Small intestine (tissue), 16 donors: ENCODE measurements at places on chromosomes 2 and 18.

DNA sequence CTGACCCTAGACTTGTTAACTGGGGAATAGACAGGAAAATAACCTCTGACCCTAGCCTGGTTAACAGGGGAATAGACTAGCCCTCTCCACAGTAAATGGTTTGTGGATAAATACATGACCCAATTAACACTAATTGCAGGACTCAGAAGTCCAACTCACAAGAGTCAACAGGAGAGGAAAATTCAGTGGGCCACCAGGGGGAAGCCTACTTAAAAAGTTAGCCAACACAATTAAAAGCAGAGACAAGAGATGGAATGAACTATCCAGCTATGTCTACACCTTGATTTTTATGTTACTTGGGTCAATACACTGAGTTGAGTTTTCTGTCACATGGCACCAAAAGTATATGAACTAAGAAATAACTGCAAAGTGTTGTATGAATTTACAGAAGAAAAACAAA, 158.8 kb upstream of the SLC39A10 start:
- peak; percentile 37 for DNase-seq

DNA sequence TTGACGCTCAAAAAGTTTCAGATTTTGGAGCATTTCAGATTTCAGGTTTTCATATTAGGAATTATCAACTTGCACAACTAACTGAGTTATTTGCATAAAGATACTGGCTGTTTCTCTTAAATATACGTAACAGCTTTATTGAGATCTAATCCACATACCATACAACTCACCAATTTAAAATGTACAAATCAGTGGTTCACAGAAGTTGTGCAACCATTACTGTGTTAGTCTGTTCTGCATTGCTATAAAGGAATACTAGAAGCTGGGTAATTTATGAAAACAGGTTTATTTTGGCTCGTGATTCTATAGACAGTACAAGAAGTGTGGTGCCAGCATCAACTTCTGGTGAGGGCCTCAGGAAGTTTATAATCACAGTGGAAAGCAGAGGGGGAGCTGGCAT, 8.2 kb downstream of the ATIC start:
- DNase-seq: no peak

DNA sequence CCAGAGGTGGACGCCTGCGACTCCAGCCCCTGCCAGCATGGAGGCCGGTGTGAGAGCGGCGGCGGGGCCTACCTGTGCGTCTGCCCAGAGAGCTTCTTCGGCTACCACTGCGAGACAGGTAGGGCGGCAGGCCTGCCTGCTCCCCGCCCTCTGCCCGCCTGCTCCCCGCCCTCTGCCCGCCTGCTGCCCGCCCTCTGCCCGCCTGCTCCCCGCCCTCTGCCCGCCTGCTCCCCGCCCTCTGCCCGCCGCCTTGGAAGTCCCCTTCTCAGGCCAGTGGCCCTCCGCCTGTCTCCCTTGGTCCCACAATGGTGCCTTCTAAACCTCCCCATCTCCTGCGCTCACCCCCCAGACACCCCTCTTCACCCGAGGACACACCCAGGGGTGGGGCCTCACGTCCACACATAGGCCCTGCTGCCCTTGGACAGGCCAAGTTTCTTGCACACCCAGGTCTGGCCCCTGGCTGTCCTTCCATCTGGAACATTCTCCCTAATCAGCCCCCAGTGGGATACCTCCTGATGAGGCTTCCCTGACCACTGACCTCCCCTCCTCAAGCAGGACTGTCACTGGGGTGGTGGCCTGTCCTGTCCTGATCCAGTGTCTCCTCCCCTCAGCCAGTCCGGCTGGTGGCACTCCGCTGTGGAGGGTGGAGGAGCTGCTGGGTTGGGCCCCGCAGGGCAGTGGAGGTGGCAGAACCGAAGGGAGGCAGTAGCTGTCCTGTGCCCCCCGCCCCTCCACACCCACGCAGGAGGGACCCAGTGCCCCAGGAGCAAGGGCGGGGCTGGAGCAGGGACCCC, 37.9 kb downstream of the MTERF4 start:
- peak; percentile 20 for DNase-seq

DNA sequence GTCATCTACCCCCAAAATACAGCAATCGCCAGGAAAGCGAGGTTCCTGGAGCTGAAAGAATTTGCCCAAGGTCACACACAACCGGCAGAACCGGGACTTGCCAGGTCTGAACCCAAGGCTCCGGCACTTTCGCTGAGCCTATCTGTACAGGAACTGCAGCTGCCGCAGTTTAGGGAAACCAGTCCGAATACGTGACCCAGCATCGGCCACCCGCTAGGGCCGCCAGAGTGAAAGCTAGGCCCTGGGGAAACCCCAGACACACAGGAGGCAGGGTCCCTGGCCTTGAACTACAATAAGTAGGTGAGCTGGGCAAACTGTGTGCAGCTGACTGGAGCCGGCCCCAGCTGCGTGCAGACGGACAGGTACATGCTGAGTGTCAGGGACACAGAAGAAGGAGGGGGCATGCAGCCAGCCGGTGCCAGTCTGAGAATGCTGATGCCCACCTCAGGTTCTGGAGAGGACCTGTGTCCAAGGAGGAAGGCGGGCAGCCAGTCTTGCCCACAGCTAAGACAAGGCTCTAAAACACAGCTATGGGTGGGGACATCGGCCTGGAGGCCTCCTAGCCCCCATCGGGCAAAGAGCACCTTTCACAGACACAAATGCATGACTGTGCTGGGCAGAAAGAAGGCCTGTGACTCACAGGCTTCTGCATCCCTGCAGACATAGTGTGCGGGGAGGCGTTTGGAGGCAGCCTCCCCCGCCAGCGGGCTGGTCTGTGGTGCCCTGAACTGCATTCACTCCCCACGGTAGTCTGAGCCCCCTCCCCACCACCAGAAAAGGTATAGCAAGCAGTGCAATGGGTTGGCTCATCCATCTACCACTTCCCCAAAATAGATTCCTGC, 107.4 kb upstream of the ID2 start:
- DNase-seq: no peak

GRCh38 chr2:84631047-84631446, 114.7 kb downstream of the DNAH6 start:
- DNase-seq: peak; percentile 55

GRCh38 chr18:2420367-2420766, 150.9 kb downstream of the METTL4 start:
- DNase-seq: no peak

DNA sequence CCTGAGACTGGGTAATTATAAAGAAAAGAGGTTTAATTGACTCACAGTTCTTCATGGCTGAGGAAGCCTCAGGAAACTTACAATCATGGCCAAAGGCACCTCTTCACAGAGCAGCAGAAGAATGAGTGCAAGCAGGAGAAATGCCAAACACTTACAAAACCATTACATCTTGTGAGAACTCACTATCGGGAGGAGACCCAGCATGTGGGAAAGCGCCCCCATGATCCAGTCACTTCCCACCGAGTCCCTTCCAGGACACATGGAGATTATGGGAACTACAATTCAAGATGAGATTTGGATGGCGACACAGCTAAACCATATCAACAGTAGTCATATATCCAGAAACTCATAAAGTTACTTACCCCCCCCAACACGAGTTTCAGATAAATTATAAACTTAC, 28.6 kb downstream of the TLK1 start:
- DNase-seq: no peak

GRCh38 chr2:163182764-163183354, 344.3 kb upstream of the KCNH7 start:
- peak; percentile 5 for DNase-seq

- DNase-seq: no peak
Measured at GRCh38 chr2:67646714-67647333, 249.7 kb downstream of the ETAA1 start.

GRCh38 chr2:241148239-241148638, 1.0 kb downstream of the PASK start:
- no peak for DNase-seq

DNA sequence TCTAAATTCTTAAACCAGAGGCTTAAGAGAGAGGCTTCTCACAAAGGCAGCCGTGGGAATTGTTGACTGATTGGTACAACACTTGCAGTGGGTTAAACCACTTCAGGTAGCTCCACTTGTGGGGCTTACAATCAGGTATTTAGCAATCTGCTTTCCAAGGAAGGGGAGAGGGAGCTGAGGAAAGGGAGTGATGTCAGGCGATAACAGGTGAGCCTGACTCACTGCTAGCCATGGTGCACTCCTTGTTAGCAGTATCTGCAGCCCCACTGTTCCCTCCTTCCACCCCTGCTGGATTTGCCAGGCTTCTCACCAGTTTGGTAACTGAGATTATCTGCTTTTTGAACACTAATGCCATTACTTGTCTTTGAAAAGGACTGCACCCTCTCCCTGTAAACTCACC, 1056.7 kb upstream of the FANCL start:
- DNase-seq: no peak

DNA sequence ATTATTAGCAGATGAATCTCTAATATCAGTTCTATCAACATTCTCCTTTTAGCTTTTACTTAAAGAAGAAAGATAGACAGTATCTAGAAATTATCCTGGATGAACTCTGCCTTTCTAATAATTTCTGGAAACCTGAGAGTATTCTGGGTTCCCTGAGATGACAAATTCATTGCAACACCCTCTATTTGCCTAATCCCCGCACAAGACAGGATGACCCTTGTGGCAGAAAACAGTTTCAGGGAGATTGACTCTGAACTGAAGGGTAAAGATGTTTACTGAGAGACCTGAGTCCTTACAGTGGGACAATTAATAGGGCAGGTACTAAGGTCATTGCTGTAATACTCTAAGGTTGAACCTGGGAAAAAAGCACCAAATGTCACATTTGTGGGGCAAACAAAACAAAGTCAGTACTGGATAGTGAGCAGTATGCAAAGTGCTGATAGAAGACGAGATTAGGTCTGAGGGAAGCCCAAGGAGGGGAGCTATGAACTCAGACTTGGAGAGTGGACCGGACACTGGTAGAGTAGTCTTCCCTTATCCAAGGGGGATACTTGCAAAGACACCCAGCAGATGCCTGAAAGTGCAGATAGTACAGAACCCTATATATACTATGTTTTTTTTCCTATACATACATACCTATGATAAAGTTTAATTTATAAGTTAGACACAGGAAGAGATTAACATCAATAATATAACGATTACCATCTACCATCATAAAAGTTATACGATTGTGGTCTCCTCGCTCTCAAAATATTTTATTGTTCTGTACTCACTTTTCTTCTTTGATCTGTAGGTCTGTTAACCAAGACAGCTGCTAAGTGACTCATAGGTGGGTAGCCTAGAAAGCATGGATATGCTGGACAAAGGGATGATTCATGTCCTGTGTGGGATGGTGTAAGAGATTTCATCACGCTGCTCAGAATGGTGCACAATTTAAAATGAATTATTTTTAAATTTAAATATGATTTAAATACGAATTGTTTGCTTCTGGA, 148.3 kb upstream of the KLHL14 start:
- no peak for DNase-seq

DNA sequence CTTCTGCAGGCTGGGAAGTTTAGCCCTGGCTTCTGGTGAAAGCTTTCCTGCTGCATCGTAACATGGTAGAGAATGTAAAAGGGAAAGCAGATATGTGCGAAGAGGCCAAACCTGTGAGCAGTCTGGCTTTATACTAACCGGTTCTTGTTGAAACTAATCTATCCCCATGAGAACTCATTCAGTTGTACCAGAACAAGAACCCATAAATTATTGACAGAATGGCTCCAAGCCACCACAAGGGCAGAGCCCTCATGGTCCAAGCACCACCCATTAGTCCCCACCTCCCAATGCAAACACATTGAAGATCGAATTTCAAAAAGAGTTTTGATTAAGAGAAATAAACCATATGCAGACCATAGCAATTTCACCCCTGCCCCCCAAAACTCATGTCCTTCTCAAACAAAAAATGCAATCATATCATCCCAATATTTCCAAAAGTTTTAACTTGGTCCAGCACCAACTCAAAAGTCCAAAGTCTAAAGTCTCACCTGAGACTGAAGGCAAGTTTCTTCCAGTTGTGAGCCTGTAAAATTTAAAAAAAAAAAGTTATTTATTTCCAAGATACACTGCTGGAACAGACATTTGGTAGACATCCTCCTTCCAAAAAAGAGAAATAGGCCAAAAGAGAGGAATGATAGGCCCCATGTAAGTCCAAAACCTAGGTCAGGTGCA, 318.9 kb downstream of the CNTNAP5 start:
- no peak for DNase-seq

GRCh38 chr18:13608791-13609532, 117.4 kb downstream of the FAM210A start:
- no peak for DNase-seq

- no peak for DNase-seq
Measured at GRCh38 chr2:206031162-206031784, 54.7 kb downstream of the INO80D start.

GRCh38 chr2:40451918-40452605, at the start of gene SLC8A1:
Gene SLC8A1, minus strand, starts transcription at chr2:40452090.
- peak; percentile 29 for DNase-seq

DNA sequence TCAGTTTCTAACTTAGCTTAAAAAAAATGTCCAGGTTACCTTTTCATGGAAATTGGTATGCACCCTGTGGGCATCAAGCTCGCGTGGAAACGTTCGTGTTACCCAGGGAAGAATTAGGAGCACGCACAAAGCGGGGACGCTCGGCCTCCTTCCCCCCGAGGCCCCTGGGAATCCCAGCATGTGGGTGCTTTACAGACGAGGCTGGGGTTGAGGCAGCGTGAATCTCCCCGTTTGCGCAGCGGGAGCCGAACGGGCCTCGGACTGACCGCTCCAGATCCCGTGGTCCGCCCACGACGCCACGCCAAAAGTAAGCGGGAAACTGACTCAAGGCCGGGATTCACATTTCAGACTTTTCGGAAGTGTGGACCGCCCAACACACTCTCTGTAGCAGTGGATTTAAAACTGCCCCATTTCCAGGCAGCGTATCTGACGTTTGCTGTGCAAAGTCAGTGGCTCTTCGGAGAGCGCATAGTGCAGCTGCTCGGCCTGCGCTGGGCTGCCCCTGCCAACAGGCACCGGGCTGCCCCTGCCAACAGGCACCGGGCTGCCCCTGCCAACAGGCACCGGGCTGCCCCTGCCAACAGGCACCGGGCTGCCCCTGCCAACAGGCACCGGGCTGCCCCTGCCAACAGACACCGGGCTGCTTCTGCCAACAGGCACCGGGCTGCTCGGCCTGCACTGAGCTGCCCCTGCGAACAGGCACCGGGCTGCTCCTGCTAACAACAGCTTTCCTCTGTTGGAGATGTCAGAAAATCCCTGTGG, 49.7 kb downstream of the SH3YL1 start:
- DNase-seq: no peak

- DNase-seq: no peak
Measured at GRCh38 chr2:43465234-43465633, 130.6 kb downstream of the THADA start.

- DNase-seq: peak; percentile 88
Measured at GRCh38 chr18:22558945-22559385, 141.2 kb upstream of the CTAGE1 start.

- DNase-seq: no peak
Measured at GRCh38 chr18:21458310-21458709, 142.2 kb downstream of the ESCO1 start.

- DNase-seq: no peak
Measured at GRCh38 chr2:160408959-160409291, 84.7 kb downstream of the RBMS1 start.

DNA sequence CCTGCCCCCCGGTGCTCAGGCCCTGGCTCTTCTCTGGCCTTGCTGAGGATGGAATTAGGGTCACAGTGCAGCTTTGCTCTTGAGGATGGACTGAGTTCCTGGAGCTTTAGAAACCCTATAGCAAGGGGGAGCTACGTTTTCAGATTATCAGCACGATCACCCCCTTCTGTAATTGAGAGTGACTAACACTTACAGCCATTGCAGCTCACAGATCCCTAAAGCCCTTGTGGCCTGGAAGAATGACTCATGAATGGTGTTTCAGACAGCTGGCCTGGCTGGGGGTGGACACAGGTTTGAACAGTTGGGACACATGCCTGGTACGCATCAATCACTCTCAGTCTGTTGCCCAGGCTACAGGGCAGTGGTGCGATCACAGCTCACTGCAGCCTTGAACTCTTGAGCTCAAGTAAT, 79.7 kb upstream of the IGFBP5 start:
- DNase-seq: no peak

- no peak for DNase-seq
Measured at GRCh38 chr18:28854964-28855363, 678.0 kb upstream of the CDH2 start.
